Hepatocyte (in vitro differentiated cells): ENCODE measurements at places on chromosomes 1 and 21. TPM values are rescaled to one million over a fixed set of nuclear protein-coding genes. Genes with fewer than 3 reads are reported as not detected.

The ROR1 gene
- total RNA-seq = 27.7 and 28.3 TPM in 2 replicates

- H3K36me3 ChIP-seq = no peaks in the 10 kb centered on the region
- H3K27ac ChIP-seq = no peak overlapping the region
- H3K4me1 ChIP-seq = peaks cover 18% of the 10 kb centered on the region
- H3K4me3 ChIP-seq = no peak overlapping the region
- H3K27me3 ChIP-seq = peaks cover 21% of the 10 kb centered on the region
Observed at GRCh38 chr1:2633366-2633935, 635 bp upstream of the MMEL1 start.

DNA sequence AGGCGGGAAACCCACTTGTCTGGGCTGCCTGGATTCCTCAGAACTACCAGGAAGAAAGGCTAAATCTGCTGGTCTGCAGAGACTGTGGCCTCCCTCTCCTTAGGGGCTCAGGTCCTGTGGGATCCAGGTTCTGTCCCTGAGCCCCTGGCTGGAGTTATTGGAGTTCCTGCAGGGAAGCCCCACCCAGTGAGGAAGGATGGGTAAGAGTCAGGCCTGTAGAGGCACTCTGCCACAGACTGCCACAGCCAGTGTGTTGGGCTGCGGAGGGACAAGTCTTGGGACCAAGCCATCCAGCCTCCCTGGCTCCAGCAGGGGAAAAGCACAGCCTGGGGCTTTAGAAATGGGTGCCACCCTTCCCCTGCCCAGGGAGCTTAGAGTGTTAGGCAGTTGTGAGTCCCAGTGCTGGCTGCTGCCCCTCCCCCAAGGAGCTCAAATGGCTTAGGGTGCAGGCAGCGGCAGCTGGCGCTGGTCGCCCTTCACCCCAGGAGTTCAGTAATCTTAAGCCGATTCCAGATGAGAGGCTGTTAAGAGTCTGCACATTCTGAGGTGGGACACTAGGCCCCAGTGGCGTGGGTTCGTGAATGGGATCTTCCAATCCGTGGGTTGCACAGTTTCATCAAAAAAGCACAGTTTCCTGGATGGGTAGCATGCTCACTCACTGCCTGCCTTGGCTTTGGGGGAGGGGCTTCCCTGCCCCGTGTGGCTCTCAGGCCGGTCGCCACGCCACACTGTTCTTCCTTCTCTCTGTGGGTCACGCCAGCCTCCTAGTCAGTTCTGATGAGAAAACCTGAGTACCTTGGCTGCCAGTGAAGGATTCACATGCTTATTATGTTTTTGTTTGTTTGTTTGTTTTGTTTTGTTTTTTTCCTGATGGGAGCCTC lies 57.6 kb upstream of the FMO3 start:
- no peaks in the 10 kb centered on the region for H3K36me3 ChIP-seq
- no peak overlapping the region for H3K4me3 ChIP-seq
- H3K4me1 ChIP-seq = no peaks in the 10 kb centered on the region
- H3K27me3 ChIP-seq = no peaks in the 10 kb centered on the region

The TMEM79 gene
- 3.3 and 3.4 TPM in 2 replicates for total RNA-seq

The ADORA1 gene
- 2.3 and 2.4 TPM in 2 replicates for total RNA-seq

The SYCP1 gene
- not detected in 2 replicates for total RNA-seq
